ENCODE measurements at places on chromosomes 3 and 15.

DNA sequence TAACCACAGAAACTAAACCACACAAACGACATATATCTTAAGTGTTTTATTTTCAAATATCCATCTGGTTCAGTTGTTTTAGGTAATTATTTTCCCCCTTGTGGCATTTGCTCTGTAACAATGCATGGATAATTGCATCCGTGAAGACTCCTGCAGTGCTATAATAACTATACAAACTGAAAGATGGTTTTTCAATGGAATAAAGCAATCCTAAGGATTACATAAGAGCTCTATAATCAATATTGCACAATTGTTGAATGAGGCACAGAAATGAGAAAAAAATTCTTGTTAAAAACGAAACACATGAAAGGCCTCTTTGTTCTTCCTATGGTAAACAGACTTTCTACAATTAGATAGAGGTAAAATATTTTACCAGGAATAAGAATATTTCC lies 446.0 kb upstream of the EPHA3 start:
- DNase-seq: no peak

- no peak for DNase-seq
Observed at GRCh38 chr15:38698254-38698653, 133.6 kb upstream of the RASGRP1 start.

DNA sequence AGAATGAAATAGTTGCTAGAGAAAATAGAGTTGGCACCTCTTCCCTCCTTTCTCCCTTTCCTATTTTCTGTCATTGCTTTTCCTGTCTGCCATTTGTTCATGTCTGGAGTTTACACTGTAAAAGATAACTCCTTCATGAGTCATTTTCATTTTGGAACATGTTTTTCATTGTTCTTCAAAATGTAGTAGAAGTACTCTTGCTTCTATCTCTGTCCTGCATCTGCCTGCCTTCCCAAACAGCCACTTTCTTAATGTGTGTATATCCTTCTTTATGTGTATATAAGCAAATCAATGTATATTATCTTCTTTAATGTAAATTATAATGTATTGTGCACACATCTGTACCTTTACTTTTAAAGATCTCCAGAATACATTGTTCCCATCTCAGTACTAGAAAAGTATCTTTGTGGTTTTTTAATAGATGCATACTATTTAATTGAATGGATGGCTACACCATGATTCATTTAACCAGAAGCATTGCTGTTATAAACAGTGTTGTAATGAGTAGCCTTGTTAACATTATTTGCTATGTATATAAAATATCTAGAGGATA lies 41.1 kb downstream of the TSC22D2 start:
- no peak for DNase-seq

- DNase-seq: no peak
Observed at GRCh38 chr3:148439254-148439822, 258.4 kb upstream of the AGTR1 start.

- DNase-seq: no peak
Observed at GRCh38 chr3:126751611-126752302, 47.7 kb downstream of the CHCHD6 start.

- no peak for DNase-seq
Observed at GRCh38 chr15:31857194-31857593, 173.1 kb upstream of the CHRNA7 start.

DNA sequence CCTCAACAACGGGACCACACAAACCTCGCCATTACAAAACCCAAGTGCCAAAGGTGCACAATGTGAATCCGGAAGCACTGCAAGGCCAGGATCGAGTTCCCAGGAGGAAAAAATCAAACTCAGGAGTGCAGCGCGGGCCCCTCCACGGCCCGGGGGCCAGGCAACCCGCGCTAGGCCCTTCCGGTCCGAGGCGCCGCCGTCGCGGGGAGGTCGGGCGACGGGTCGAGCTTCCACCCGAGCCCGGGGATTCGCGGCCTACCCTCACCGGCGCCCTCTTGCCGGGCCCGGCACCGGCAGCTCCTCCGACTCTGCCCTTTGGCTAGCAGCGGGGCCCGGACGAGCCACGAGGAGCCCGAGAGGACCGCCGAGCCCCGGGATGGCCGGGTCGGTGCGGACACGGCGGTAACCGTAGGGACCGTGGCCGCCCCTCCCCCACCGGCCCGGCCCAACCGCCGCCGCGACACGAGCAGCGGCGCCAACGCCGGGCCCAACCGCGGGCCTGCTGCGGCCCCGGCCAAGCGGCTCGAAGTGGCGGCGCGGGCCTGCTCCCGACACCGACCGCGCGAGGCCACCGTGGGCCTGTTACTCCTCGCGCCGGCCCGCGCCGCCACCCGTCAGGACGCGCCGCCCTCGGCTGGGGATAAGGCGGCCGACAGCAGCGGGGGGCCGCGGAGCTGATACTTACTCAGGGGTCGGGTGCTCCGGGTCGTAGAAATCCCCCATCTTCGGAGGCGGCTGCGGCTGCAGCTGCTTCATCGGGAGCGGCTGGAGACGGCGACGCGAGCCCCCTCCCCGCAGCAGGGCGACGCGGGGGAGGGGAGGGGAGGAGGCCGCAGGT lies 525 bp downstream of the SETD2 start:
- DNase-seq: peak; percentile 61

DNA sequence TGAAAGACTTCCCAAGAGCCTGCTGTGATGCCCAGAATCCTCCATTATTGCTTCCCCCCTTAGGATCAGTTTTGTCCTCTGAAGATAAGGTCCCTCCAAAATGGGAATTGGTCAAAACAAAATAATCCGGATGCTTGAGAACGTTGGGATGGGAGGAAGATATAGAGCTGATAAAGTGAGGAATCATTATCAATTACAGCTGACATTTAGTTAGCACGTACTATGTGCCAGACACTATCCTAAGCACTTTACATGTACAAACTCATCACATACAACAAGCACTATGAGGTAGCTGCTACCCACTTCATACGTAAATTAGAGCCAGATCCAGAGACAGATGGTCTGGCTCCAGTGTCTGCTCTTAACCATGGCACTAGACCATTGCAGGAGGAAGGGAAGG lies 6.6 kb upstream of the RPP25 start:
- no peak for DNase-seq

Measured in stimulated activated CD4-positive, alpha-beta T cell treated with anti-CD3 and anti-CD28 coated beads, Interleukin-2, amount 100 ng/mL, for 24 hours (primary cell).